ENCODE measurements at places on chromosomes 4 and X. TPM values are rescaled to one million over a fixed set of nuclear protein-coding genes. Genes with fewer than 3 reads are reported as not detected.

DNA sequence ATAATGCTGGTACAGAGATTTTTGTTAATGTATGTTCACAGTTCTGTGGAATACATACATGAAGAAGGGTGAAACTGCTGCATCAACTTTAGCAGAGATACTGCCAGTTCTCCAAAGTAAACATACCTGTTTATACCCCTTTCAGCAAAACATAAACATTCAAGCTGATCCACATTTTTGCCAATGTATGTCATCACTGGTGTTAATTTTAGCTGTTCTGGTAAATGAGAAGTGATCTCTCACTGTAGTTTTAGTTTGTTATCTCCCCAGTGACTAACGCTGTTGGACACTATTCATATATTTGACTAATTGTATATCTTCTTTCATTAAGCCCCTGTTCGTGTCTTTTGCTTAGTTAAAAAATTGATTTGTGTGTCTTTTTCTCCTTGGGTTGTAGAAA lies 82.0 kb downstream of the HAUS3 start:
- DNase-seq = no peak

Gene SSX4
- not detected for total RNA-seq

- DNase-seq = no peak
These were observed 11.6 kb upstream of the ASMTL start for GRCh38 chrX:1464041-1464970.

DNA sequence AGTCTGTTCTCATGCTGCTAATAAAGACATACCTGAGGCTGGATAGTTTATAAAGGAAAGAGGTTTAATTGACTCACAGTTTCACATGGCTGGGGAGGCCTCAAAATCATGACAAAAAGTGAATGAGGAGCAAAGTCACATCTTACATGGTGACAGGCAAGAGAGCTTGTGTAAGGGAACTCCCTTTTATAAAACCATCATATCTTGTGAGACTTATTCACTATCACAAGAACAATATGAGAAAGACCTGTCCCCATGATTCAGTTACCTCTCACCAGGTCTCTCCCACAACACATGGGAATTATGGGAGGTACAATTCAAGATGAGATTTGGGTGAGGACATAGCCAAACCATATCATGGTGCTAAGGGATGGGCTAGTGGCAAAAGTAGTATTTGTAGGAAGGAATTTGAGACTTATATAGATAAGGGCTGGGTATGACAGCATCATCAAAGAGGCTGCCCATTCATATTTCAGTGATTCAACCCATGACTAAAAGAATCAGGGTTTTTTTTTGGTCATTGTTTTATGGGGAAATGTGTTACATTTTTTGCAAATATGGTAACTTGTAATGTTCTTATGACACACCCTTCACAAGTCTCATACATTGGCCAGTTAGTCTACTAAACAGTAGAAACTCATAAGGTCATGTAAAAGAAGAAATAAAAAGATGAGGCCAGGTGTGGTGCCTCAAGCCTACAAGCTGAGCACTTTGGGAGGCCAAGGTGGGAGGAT lies 34.7 kb downstream of the NUP62CL start:
- DNase-seq = no peak

- DNase-seq = no peak
These were observed 31.4 kb upstream of the BBS12 start for GRCh38 chr4:122701061-122701460.

- no peak for DNase-seq
These were observed 187.1 kb upstream of the C1QTNF7 start for GRCh38 chr4:15240764-15241163.

Gene PRR32
- not detected for total RNA-seq

DNA sequence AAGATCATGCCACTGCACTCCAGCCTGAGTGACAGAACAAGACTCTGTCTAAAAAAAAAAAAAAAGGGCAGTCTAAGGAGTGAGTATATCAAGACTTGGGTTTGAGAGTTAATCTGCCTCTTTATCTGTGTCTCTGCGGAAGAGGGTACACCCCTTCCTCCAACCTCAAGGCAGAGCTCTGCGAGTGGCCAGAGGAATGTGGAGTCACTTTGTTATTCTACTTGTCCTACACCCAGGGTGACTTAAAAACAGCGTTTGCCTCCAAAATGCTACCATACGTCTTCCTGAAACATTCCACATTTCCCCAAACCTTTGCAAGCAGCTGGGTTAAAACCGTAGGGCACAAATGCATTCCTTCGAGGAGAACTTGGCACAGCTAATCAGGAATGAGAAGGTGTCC lies 199.9 kb downstream of the SHOX start:
- DNase-seq = no peak

- DNase-seq = no peak
These were observed 105.2 kb upstream of the MAB21L2 start for GRCh38 chr4:150476776-150477175.

DNA sequence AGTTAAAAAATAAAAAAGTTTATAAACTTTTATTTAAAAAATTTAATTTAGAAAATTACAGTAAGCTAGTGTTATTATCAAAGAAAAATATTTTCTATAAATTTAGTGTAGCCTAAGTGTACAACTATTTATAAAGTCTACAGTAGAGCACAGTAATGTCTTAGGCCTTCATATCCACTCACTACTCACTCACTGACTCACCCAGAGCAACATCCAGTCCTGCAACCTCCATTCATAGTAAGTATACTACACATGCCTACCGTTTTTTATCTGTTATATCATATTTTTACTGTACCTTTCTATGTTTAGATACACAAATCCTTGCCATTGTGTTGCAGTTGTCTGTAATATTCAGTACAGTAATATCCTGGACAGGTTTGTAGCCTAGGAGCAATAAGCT lies 129.0 kb upstream of the FAM47B start:
- DNase-seq = no peak

- peak; percentile 73 for DNase-seq
These were observed 14.8 kb upstream of the SPON2 start for GRCh38 chr4:1187182-1187581.

Gene ADRA2C
- not detected for total RNA-seq

- DNase-seq = peak; percentile 15
These were observed 94.2 kb downstream of the MAOA start for GRCh38 chrX:43750248-43750676.

DNA sequence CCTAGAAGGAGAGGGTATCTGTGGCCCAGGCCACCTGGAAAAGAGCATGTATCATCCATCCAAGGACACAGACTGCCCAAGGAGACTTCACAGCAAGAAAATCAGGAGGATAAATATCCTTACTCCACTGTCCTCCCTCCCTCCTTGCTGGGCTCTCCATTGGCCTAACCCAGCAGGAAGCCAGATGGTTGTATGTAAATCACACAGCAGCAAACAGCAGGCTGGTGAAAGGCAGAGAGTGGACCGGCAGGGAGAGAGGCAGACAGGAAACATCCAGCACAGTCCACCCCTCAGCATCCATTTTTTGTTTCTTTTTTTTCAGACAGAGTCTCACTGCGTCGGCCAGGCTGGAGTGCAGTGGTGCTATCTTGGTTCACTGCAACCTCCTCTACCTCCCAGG lies 17.5 kb downstream of the TXK start:
- DNase-seq = no peak

- DNase-seq = no peak
These were observed 192.7 kb downstream of the RCHY1 start for GRCh38 chr4:75321484-75321883.

GRCh38 chr4:6367371-6367851 lies 97.8 kb downstream of the WFS1 start:
- DNase-seq = no peak

Gene PCDH19
- not detected for total RNA-seq

Gene BBS12
- total RNA-seq = 1.4 TPM

Gene DOK7
- not detected for total RNA-seq

- no peak for DNase-seq
These were observed 138.5 kb downstream of the DCLK2 start for GRCh38 chr4:150216726-150217125.

- no peak for DNase-seq
These were observed 19.4 kb downstream of the LGI2 start for GRCh38 chr4:25011135-25011866.

- DNase-seq = no peak
These were observed 260.3 kb upstream of the TENM3 start for GRCh38 chr4:181982856-181983255.

- no peak for DNase-seq
These were observed 97.5 kb upstream of the GATB start for GRCh38 chr4:151858356-151858755.

DNA sequence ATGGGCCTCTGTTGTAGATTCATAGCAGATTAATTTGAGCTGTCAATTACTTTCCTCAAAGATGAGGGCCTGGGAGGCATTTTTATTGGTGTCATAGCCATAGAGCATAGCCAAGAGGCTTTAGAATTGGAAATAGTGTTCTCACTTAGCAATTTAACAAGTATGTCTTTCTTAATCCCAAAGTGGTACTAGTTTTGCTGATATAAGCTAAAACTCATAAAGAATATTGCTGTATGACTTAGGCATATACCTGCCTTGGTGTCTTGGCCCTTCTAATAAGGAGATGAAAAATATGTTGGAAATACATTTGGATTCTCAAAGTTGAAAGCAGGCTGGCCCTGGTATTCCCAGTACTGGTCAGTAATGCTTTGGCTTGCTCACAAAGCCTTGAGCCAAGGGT lies 221.5 kb upstream of the CXCL13 start:
- DNase-seq = no peak

- no peak for DNase-seq
These were observed 423.7 kb upstream of the TEX13C start for GRCh38 chrX:124895947-124896346.

DNA sequence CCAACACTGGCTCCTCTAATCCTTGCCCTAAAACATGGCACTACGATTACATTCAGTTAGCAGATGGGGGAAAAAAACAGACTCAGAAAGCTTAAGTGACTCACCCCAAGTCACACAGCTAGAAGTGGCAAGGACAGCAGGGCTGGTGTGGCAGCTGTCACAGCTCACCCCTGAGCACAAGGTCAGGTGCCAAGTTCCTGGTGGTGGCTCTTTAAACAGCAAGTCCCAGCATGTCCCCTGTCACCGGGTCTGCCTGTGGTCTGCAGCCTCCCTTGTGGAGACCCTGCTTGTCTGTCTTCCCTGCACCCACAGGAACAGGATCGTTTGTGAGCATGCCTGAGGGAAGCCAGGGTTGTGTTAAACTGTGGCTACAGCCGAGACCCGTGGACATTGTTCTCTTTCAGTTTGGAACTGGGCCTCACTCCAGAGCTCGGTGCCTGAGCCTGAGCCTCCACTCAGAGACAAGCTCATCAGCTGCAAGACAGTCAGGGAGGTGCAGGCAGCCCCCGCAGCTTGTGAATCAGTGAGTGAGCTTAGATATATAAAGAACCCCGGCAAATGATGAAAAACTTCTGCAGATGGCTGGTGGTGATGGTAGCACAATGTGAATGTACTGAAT lies 260.8 kb downstream of the BCOR start:
- DNase-seq = no peak

DNA sequence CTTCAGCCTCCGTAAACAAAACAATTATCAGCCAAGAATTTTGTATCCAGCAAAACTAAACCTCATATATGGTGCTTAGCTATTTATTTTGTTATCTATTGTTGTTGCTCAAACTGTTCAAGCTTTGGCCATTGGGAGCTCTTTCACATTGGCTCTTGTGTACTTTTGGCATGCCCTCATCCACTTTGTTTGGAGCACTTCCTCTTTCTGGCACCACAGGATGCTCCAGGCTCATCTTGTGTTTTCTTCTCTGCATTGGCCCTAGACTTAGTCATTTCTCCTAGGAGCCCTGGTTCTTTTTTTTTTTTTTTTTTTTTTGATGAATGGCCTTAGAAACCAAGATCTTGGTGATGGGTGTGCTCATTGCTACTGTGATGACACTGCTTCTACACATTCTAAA lies 74.5 kb downstream of the DIPK2B start:
- DNase-seq = no peak

Gene IL3RA
- total RNA-seq = 1.2 TPM

DNA sequence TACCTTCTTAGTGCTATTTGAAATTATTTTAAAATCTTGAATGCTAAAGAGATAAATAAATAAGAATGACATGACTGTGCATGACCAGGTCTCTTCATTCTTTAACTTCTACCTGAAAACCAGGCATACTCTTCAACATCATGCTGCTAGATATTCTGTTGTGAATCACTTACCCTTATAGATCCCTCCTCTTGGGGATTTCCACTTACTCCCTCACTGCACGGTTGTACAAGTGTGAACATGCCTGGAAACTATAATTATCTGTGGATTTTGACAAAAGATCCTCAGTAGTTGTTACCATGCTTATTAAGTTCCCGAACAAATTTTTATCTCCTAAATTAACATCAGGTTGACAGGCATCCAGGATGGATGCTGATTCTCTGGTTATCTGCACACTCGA lies 54.3 kb downstream of the ADGRL3 start:
- DNase-seq = no peak

Gene SHOX
- total RNA-seq = not detected

DNA sequence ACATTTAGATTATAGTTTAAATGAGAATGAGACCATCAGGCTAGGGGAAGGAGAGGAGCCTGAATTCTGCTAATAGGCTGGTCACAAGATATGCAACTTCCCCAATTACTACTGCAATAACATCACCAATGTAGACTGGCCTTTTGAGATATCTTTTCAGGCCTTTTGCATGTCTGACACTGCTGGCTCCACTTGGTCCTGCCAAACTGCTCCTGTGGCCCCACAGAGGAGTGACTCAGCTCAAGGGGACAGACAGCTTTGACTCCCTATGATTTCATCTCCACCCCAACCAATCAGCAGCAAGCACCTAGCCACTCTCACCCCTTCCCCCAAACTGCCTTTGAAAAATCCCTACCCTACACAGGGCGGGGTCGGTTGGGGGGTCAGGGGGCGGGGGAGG lies 22.8 kb downstream of the GPRIN3 start:
- no peak for DNase-seq

Gene CXCL3
- not detected for total RNA-seq

- DNase-seq = no peak
These were observed 88.9 kb upstream of the MSX1 start for GRCh38 chr4:4770610-4771009.

- no peak for DNase-seq
These were observed 78.2 kb downstream of the COL4A6 start for GRCh38 chrX:108359806-108360602.

GRCh38 chr4:169254546-169254983 lies 16.2 kb downstream of the SH3RF1 start:
- no peak for DNase-seq

GRCh38 chrX:113741744-113742143 lies 842.1 kb upstream of the HTR2C start:
- DNase-seq = no peak

- DNase-seq = peak; percentile 41
These were observed 48.6 kb downstream of the ACOX3 start for GRCh38 chr4:8391972-8392371.

GRCh38 chrX:129077424-129078170 lies 445.7 kb downstream of the SMARCA1 start:
- DNase-seq = no peak

DNA sequence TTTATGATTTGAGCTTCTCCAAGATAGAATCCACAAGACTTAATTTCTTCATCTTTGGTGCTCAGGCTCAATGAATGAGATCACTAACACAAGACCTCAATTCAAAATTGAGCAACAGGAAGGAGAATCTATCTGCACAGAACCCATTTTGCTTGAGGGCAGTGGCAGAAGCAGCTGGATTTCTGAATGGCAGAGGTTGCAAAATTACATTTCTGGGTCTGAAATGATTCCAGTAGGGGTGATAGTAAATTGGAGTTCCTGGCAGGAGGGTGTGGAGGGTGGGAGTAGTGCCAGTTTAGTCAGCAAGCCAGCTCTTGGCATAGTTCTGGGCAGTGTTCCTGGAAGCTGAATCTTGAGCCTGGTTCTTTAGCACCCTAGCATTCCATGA lies 281.1 kb downstream of the SLC7A11 start:
- no peak for DNase-seq

Gene TMSB15B
- 6.3 TPM for total RNA-seq
